ENCODE measurements at places on chromosomes 1 and 21.
A peak's percentile ranks its signal among the peaks of the same experiment; 100 is the strongest.

GRCh38 chr1:19311503-19311930 is 427 bp downstream of the AKR7A2 start:
- no peaks in the 10 kb centered on the region for H3K36me3 ChIP-seq
- no peaks in the 10 kb centered on the region for H3K27me3 ChIP-seq
- H3K27ac ChIP-seq, result peak overlapping the region; percentile 42
- peaks cover 39% of the 10 kb centered on the region for H3K4me1 ChIP-seq
- DNase-seq, result no peak

DNA sequence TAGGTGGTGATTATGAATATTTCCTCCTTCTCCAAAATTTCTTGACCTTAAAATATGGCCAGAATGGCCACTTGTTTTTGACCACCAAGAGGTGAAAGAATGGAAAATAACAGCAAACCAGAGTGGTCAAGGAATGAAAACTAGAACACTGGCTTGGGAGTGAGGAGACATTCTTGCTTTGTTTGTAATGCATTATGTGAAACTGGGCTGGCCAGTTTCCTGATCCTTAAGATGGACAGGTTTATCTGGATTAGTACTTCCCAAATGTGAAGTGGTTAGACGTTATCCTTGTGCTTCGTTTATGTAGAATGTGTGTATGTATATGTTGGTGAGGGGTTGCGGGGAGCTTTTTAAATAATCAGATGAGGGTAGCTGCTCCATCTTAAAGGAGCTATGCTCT is 12.8 kb downstream of the PLA2G4A start:
- peaks cover 3% of the 10 kb centered on the region for H3K4me1 ChIP-seq
- no peak overlapping the region for H3K27ac ChIP-seq
- no peaks in the 10 kb centered on the region for H3K27me3 ChIP-seq
- no peak for DNase-seq
- H3K4me3 ChIP-seq, result no peak overlapping the region
- no peaks in the 10 kb centered on the region for H3K36me3 ChIP-seq

DNA sequence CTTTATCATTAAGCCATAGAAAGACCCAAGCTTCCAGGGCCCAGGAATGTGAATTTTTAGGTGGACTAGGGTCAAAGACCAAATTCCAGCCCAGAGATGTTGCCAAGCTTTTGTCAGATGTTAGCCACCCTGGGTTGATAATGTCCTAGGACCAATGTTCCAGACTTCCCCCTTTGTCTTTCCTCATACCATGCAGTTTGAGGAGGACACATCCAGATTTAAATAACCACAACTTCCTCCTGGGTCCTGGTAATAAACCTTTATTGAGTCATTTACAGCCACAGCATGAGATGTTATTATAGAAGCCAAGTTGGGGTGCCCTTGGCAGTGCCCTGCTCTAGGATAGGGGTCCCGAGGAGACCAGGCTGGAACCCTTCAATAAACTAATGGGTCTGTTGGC is 5.9 kb downstream of the TNR start:
- H3K4me3 ChIP-seq, result no peak overlapping the region
- peaks cover 3% of the 10 kb centered on the region for H3K27me3 ChIP-seq
- no peaks in the 10 kb centered on the region for H3K36me3 ChIP-seq
- no peak for DNase-seq
- H3K27ac ChIP-seq, result no peak overlapping the region
- no peaks in the 10 kb centered on the region for H3K4me1 ChIP-seq

DNA sequence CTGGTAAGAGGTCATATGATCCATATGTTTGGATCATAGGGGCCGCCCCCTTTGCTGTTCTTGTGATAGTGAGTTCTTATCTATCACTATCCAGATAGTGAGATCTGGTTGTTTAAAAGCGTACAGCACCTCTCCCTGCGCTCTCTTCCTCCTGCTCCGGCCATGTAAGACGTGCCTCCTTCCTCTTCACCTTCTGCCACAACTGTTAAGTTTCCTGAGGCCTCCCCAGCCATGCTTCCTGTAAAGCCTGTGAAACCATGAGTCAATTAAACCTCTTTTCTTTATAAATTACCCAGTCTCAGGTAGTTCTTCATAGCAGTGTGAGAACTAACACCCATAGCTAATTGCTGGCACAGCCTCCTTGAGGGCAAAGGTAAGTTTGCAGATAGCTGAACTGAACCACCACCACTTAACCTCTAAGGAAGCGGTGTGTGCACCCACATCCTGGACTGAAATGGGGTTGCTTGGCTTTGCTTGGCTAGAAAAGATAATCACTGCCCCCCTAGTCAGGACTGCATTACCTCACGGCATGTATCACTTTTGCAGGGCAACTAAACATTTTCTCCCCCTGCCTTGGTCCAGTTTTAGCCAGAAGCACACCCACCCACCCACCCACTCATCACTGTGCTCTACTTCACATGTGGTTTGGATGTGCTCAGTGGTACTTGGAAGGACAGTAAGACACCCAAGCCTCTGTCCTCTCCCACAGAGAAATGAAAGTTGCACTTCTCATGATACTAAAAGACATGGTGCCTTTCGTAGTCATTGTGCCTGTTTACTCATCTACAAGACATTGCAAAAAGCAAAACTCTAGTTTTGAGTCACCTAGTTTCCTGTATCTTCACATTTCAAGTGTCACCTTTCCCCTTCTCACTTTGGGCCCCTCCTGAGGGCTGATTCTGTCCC is 23.1 kb upstream of the PTAFR start:
- peaks cover 44% of the 10 kb centered on the region for H3K4me1 ChIP-seq
- H3K4me3 ChIP-seq, result peak overlapping the region; percentile 57
- DNase-seq, result peak; percentile 99
- peak overlapping the region; percentile 83 for H3K27ac ChIP-seq
- H3K36me3 ChIP-seq, result peaks cover 24% of the 10 kb centered on the region
- no peaks in the 10 kb centered on the region for H3K27me3 ChIP-seq

DNA sequence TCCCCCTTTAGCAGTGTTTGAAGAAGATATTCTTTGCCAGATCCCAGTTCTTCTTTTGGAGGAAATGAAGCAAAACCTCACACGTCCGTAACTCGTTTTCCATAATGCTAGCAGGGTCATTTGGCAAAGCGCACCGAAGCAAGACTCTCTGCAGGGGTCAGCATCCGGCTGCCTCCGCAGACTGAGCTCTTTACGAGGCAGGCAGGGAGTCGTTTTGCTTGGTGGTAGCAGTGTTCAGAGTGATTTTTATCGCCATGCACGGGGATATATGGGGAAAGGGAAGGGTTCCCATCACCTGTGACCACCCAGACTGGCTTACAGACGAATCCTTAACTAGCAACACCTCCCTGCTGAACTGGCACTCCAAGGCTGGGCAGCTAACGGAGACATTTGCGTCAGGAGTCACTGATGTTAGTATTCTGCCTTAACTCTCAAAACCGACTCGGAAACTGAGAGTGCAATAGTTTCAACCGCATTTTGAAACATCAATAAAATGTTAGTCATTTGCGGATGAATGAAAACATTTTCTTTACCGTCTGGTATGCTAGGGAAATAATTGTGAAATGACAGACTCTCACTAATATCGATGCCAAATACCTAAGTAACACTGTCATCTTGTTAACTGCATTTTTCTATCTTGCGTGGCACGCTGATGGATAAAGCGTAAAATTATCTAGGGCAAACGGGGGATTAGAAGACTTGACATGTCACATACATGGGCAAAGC is 2.2 kb upstream of the NEGR1 start:
- H3K27me3 ChIP-seq, result peaks cover 10% of the 10 kb centered on the region
- 0 out of 2 replicates have a peak overlapping the region, but pooled peaks have one; percentile 5 for H3K4me3 ChIP-seq
- DNase-seq, result no peak
- H3K27ac ChIP-seq, result no peak overlapping the region
- H3K36me3 ChIP-seq, result no peaks in the 10 kb centered on the region
- peaks cover 4% of the 10 kb centered on the region for H3K4me1 ChIP-seq

- H3K27me3 ChIP-seq, result peaks cover 13% of the 10 kb centered on the region
- no peaks in the 10 kb centered on the region for H3K36me3 ChIP-seq
- DNase-seq, result no peak
- H3K27ac ChIP-seq, result no peak overlapping the region
- no peak overlapping the region for H3K4me3 ChIP-seq
Observed at GRCh38 chr1:201288007-201288406, 4.7 kb downstream of the PKP1 start.

DNA sequence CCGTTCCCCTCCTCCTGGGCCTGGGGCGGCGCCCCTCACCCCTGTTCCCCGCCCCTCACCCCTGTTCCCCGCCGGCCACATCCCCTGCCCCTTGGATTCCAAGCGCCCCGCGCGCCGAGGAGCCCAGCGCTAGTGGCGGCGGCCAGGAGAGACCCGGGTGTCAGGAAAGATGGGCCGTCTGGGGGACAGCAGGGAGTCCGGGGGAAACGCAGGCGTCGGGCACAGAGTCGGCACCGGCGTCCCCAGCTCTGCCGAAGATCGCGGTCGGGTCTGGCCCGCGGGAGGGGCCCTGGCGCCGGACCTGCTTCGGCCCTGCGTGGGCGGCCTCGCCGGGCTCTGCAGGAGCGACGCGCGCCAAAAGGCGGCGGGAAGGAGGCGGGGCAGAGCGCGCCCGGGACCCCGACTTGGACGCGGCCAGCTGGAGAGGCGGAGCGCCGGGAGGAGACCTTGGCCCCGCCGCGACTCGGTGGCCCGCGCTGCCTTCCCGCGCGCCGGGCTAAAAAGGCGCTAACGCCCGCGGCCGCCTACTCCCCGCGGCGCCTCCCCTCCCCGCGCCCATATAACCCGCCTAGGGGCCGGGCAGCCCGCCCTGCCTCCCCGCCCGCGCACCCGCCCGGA is at the start of gene TP73:
TSS of gene TP73 (plus strand) at position 587 of the 618 bp plus-strand sequence. CDS start 29,850 bp downstream, outside the sequence.
- no peaks in the 10 kb centered on the region for H3K36me3 ChIP-seq
- peak within 1 kb of the TSS; percentile 82 for H3K4me3 ChIP-seq
- peak within 1 kb of the TSS; percentile 66 for H3K27ac ChIP-seq
- DNase-seq, result no peak
- H3K4me1 ChIP-seq, result peaks cover 27% of the 10 kb centered on the region

- peak overlapping the region; percentile 88 for H3K4me3 ChIP-seq
- H3K27ac ChIP-seq, result peak overlapping the region; percentile 79
- peaks cover 13% of the 10 kb centered on the region for H3K4me1 ChIP-seq
- no peaks in the 10 kb centered on the region for H3K27me3 ChIP-seq
- no peaks in the 10 kb centered on the region for H3K36me3 ChIP-seq
Observed at GRCh38 chr1:212286556-212287131, 1.4 kb downstream of the PPP2R5A start.

DNA sequence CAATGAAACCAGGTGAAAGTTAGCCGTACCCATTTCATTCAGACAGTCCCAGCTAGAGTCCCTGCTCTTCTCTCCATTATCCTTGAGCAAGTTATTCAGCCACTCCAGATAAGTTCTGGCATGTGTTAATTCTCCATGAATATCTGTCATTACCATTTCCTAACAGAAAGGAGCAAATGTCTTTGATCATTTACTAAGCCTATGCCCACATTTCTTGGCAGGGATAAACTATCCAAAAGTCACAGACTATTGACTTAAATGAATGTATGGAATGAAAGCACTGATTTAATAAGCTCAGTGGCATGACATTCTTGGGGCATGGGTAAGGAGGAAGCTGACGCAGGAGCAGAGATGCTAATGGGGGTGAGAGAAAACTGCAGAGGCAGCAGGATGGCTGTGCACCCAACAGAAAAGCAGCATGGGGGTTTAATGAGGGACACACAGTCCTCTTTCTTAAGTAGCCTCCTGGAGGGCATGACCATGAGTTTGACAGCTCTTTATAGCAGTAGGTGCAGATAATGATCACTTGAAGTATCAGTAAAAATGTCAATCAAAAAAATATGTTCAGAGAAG is 17.6 kb upstream of the DHCR24 start:
- H3K27ac ChIP-seq, result no peak overlapping the region
- H3K27me3 ChIP-seq, result no peaks in the 10 kb centered on the region
- no peaks in the 10 kb centered on the region for H3K4me1 ChIP-seq

DNA sequence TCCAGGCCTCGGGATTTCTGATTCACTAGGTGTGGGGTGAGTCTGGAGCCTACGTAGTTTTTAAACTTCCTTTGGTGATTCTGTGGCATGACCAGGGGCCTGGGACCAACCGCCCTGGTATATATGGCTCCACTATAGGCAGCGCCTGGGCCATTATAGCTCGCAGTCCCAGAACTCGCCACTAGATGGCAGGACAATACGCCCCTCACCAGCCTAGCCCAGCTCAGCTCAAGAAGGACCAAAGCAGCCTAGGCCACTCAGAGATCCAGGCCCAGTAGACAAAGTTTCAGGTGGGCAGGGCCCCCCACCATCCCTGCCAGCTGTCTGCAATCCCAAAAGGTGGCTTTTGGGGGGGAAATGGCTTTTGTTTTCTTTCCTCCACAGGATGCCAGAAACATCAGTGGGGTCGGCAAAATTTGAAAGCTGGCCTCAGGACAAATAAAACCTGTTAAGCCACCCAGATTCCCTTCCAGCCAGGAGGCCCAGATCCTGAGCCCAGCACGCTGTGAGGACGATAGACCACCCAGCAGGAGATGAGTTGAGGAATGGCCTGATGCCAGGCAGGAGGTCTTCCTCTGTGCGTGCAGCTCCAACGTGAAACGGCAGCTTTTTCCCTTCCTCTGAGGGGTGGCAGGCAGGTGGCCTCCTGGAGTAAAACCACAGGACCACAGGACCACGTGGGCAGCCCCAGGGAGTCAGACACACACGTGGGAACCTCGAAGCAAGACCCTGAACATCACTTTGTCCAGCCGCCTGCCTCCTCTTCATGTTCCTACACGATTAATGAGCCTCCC is 24.8 kb upstream of the TMEM51 start:
- no peaks in the 10 kb centered on the region for H3K4me1 ChIP-seq
- H3K27me3 ChIP-seq, result no peaks in the 10 kb centered on the region
- H3K4me3 ChIP-seq, result no peak overlapping the region
- no peak overlapping the region for H3K27ac ChIP-seq
- no peaks in the 10 kb centered on the region for H3K36me3 ChIP-seq

DNA sequence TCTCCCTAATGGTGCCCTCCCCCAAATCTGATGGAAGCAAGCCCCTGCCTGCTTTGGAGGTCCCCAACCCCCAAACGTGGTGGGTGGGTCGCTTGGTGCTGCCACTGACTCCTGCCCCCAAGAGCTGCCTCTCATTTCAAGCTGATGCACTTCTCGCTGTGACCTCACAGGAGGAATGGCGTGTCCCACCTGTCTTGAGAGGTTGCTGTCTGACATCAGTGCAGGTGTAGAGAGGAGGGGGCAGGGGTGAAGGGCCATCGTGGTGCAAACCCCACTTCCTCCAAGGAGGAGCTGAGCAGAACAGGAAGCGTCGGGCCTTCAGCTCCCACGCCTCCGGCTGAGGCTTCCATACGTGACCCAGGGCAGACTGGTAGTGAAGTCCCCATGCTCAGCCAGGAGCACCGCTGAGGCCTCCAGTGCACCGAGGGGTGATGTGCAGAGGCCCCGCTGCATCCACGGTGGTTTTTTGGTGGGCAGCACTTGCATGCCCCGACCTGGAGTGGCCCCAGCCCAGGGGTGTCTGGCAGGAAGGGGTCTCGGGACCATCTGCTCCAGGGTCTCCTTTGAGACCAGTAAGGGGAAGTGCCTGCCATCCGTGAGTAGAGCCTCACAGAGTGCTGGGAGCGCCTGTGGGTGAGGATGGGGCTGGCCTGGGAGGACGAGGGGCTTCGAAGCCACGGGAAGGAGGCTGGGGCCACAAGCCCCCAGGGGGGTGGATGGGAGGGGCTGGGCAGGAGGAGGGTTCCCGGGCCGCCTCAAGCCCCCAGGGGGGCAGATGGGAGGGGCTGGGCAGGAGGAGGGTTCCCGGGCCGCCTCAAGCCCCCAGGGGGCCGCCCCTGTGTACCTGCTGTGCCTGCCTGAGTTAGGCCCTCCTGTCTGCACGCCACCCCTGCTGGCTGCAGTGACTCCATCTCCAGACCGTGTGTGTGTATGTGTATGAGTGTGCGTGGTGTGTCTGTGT is 39.8 kb downstream of the WDR4 start:
- peaks cover 29% of the 10 kb centered on the region for H3K36me3 ChIP-seq
- H3K27me3 ChIP-seq, result no peaks in the 10 kb centered on the region
- H3K4me1 ChIP-seq, result no peaks in the 10 kb centered on the region
- no peak overlapping the region for H3K27ac ChIP-seq
- DNase-seq, result no peak

- DNase-seq, result no peak
- no peaks in the 10 kb centered on the region for H3K36me3 ChIP-seq
- no peak overlapping the region for H3K4me3 ChIP-seq
- H3K4me1 ChIP-seq, result peaks cover 16% of the 10 kb centered on the region
Observed at GRCh38 chr1:41901551-41901950, 17.2 kb downstream of the HIVEP3 start.

All from GM12878 (cell line).